Caudate nucleus (tissue), 63 donors: ENCODE measurements at places on chromosomes 5 and 9.

GRCh38 chr5:32278406-32278805, 34.3 kb downstream of the MTMR12 start:
- DNase-seq: no peak

GRCh38 chr5:125005266-125005665, 258.8 kb upstream of the ZNF608 start:
- DNase-seq: no peak

GRCh38 chr5:56588131-56588487, 227.2 kb upstream of the MAP3K1 start:
- no peak for DNase-seq

- DNase-seq: no peak
These were observed 139.2 kb upstream of the LHFPL2 start for GRCh38 chr5:78787783-78788182.
